Central memory CD8-positive, alpha-beta T cell (primary cell): ENCODE measurements at places on chromosomes 1 and 21.
A peak's percentile ranks its signal among the peaks of the same experiment; 100 is the strongest.

DNA sequence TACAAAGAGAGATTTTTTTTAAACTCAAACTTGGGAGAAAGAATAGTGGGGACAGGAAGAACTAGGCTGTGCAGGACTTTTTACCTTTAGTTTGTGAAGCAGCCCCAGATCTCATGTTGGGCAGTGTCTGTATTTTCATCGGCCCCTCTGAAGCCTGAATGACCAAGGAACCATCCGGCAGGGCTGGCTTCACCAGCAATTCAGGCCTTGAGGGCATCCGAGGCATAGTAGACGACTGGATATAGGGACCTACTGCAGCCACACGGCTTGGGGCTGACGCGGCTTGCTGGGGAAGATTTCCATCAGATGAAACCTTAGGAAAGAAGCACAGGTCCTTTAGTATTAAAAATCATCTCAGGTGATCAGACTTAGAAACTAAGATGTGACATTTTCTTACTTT is 43.7 kb downstream of the TP53BP2 start:
- DNase-seq, result no peak
- no peaks in the 10 kb centered on the region for H3K4me1 ChIP-seq
- H3K36me3 ChIP-seq, result peaks cover 67% of the 10 kb centered on the region
- no peak overlapping the region for H3K4me3 ChIP-seq
- H3K27ac ChIP-seq, result peak overlapping the region; percentile 50

DNA sequence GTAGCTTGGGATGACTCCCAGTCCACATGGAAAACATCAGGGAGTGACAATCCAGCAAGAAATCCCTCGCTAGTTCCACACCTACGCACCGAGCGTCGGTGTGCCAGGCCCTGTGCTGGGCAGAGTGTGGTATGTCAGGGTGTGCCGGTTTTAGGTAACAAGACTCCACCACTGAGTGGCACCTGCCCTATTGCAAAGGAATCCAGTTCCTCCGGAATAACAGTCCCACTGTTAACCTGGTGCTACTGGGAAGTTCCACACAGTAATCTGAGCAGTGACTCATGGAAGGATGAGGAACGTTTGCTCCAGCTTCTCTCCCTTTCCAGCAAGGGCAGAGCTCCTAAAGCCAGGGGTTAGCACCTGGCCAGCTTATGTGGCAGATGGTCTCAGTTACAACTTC is 14.3 kb downstream of the RNF207 start:
- H3K4me1 ChIP-seq, result no peaks in the 10 kb centered on the region
- peaks cover 11% of the 10 kb centered on the region for H3K27me3 ChIP-seq
- no peak for DNase-seq
- H3K27ac ChIP-seq, result no peak overlapping the region
- H3K36me3 ChIP-seq, result peaks cover 18% of the 10 kb centered on the region

GRCh38 chr1:243270097-243270864 is 14.4 kb downstream of the SDCCAG8 start:
- peaks cover 12% of the 10 kb centered on the region for H3K4me1 ChIP-seq
- no peaks in the 10 kb centered on the region for H3K27me3 ChIP-seq
- peaks cover 8% of the 10 kb centered on the region for H3K36me3 ChIP-seq
- no peak for DNase-seq

DNA sequence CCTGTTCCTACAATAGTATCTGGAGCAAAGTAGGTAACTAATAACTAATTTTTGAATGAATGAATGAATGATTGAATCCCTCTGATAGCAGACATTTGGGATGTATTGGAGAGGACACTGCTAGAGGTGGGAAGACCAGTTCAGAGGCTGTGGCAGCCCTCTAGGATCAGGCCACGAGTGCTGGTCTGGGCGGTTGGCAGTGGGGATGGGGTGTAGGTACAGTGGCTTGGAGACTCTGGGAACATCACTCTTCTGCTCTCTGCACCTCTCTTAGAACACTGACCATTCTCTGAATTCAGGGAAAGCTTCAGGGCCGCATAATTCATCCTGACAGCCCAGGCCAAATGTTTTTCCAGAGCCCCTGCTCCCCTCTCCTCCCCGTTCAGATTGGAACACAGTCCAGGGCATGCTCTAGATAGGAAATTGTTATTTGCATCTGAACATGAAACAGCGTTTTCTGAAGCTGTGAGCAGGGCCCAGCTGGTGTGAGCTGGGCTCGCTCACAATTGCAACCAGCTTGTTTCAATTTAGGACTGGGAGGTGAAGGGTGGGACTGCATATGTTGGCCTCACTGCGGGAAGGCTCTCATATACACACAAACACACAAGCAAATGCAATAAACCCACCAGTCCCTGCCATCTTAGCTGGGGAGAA is 253.1 kb upstream of the USP24 start:
- no peaks in the 10 kb centered on the region for H3K4me1 ChIP-seq
- H3K4me3 ChIP-seq, result no peak overlapping the region
- DNase-seq, result no peak

DNA sequence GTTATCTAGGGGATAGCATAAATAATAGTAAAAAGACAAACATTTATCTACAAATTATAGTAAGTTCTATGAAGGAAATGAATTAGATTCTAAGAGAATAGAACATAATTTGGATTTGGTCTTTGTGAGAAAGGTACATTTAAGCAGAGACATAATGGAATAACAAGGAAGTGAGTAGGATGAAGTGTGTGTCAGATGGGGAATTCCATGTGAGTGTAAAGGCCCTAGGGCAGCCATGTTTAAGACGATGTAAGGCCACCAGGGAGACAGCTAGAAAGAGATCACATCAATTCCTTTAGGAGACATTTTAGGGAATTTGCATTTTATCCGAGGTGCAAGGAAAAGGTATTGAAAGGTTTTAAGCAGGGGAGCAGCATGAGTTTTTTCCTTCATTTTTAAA is 33.8 kb upstream of the ELAVL4 start:
- H3K27ac ChIP-seq, result no peak overlapping the region
- H3K4me3 ChIP-seq, result no peak overlapping the region
- H3K4me1 ChIP-seq, result no peaks in the 10 kb centered on the region
- DNase-seq, result no peak

DNA sequence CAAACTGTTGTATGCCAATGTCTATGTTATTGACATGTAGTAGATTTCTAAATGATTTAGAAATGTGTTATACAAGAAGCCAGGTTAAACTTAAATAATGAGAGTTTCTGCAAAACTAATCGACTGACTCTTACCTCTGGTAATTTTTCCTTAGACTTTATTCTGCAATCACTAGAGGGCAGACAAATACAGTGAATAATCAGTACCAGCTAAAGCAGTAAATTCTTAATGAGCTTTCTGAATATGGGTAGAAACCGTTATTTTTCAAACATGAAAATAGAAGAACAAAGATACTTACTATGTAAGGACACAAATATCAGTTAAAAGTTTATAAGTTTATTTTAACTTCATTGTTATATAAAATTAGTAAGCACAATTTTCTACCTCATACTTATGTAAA is 97.9 kb upstream of the RGS1 start:
- DNase-seq, result no peak
- peaks cover 6% of the 10 kb centered on the region for H3K27me3 ChIP-seq
- no peaks in the 10 kb centered on the region for H3K36me3 ChIP-seq
- no peak overlapping the region for H3K27ac ChIP-seq

- no peaks in the 10 kb centered on the region for H3K4me1 ChIP-seq
- no peaks in the 10 kb centered on the region for H3K36me3 ChIP-seq
- DNase-seq, result no peak
- no peak overlapping the region for H3K27ac ChIP-seq
Measured at GRCh38 chr1:91054780-91055481, 33.1 kb upstream of the ZNF644 start.

- H3K36me3 ChIP-seq, result no peaks in the 10 kb centered on the region
- H3K4me3 ChIP-seq, result no peak overlapping the region
- no peaks in the 10 kb centered on the region for H3K4me1 ChIP-seq
- no peak for DNase-seq
- H3K27ac ChIP-seq, result no peak overlapping the region
- H3K27me3 ChIP-seq, result peaks cover 22% of the 10 kb centered on the region
Measured at GRCh38 chr1:7555391-7556185, 215.5 kb upstream of the VAMP3 start.

DNA sequence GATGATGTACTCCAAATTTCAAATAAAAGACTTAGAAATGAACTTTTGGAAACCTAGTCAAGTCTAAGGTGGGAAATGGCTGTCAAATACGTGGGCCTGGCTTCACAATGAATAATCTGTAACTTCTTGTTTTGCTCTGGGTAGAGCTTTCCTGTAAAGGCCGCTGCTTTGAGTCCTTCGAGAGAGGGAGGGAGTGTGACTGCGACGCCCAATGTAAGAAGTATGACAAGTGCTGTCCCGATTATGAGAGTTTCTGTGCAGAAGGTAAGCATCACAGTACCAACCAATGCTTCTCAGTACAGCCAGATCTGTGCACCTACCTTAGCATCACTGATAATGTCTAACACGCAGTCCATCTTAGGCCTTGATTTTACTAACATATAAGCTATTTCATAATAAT is 73.6 kb downstream of the TPR start:
- no peak overlapping the region for H3K4me3 ChIP-seq
- H3K36me3 ChIP-seq, result no peaks in the 10 kb centered on the region
- DNase-seq, result no peak
- no peak overlapping the region for H3K27ac ChIP-seq
- H3K4me1 ChIP-seq, result peaks cover 4% of the 10 kb centered on the region
- H3K27me3 ChIP-seq, result no peaks in the 10 kb centered on the region

GRCh38 chr1:16155537-16156410 is at the start of gene EPHA2:
Gene EPHA2 (minus strand): TSS chr1:16156069. CDS start chr1:16155932, 137 bp downstream.
- H3K4me3 ChIP-seq, result peak within 1 kb of the TSS; percentile 65
- peaks cover 21% of the 10 kb centered on the region for H3K27me3 ChIP-seq
- no peak within 1 kb of the TSS for H3K27ac ChIP-seq

GRCh38 chr1:22760455-22760854 is 49.8 kb downstream of the EPHB2 start:
- no peak overlapping the region for H3K27ac ChIP-seq
- no peaks in the 10 kb centered on the region for H3K27me3 ChIP-seq
- DNase-seq, result no peak
- H3K4me1 ChIP-seq, result no peaks in the 10 kb centered on the region
- H3K36me3 ChIP-seq, result no peaks in the 10 kb centered on the region
- no peak overlapping the region for H3K4me3 ChIP-seq
